ENCODE measurements at places on chromosomes 3 and 15.
A peak's percentile ranks its signal among the peaks of the same experiment; 100 is the strongest.

GRCh38 chr3:117586161-117586560 is 876.6 kb downstream of the TUSC7 start:
- no peak for DNase-seq

DNA sequence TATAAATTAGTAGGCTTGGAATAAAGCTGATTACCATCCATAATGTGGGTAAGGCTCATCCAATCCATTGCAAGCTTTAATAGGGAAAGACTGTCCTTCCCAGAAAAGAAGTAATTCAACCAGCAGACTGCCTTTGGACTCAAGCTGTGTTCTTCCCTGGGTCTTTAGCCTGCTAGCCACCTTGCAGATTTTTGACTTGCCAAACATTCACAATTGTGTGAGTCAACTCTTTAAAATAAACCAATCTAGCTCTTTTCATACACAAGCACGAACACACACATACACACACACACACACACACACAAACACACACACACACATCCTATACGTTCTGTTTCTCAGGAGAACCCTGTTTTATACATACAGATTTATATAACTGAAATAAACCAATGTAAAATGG is 248.1 kb downstream of the NAALADL2 start:
- no peak for DNase-seq

DNA sequence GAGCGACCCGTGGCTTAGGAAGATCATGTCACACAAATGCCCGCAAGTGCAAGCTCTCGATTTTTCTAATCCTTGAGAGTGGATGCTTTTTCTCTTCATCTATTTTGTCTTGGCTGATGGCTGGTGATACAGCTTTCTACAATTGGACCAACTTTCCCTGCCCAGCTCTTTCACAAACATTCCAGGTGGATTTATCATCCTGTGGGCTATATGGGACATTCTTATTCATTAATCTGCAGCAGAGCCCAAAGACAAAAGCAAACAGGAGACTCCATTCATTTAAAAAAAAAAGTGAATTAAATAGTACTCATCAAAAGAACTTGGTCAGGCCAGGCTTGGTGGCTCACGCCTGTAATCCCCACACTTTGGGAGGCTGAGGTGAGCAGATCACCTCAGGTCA is 14.2 kb upstream of the TSEN2 start:
- DNase-seq: no peak

DNA sequence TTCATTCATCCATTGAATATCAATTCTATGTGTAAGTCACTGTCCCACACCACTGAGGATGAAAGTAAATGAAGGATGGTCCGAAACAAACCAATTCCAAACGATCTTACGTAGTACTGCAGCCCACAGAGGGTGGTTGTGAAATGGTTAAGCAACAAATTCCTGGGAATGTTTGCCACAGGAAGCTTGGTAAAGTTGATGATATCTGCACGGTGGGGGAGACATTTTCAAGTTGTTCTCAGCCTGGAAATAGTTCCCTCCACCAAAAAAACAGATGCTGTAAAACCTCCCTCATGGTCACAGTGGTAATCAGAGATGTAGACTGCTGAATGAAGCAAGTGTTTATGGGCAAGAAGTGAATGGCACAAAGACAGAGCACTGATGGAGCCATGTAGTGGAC is 35.9 kb upstream of the BNC1 start:
- DNase-seq: no peak

GRCh38 chr3:149273096-149273751 is 51.6 kb upstream of the CP start:
- peak; percentile 72 for DNase-seq

Data from HEK293T (cell line).